Activated CD4-positive, alpha-beta memory T cell treated with anti-CD3 and anti-CD28 coated beads for 36 hours (primary cell): ENCODE measurements at places on chromosomes 6 and 20.

DNA sequence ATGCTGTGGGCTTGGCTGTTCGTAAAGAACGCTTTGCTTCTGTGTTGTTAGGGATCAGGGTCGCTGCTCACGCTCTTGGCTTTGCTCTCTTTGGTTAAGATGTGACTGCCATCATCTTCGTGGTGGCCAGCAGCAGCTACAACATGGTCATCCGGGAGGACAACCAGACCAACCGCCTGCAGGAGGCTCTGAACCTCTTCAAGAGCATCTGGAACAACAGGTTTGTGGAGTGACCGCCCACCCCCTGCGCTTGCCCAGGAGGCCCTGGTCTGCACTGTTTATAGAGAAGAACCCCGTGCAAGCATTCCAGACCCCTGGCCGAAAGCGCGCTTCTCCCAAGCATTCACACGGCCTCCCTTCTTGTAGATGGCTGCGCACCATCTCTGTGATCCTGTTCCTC lies 57.1 kb downstream of the GNAS start:
- DNase-seq: no peak

DNA sequence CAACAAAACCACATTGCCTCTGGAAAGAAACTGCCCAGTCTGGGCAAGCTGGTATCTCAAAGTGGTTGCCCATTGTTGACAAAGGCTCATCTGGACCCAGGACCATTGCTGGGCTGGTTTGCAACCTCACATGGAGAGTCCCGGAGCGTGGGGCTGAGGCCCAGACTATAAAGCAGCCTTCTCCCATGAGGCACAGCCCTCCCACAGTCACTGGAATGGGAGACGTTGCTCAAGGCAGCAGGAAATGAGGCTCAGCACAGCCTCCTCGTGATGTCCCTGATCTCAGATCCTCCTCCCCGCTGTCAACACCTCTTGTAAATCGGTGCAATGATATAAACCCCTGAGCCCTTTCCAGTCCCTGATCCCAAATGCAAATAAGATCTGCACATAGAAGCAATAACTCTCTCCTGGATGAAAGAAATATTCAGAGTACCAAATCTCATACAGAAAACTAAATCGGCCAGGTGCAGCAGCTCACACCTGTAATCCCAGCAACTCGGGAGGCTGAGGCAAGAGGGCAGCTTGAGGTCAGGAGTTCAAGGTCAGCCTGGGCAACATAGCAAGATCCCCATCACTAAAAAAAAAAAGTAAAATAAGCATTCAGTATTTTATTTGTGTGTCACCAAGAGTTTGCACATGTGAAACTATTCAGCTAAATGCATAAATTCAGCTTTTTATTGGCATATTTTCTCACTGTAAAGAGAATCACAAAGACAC lies 103.0 kb upstream of the RREB1 start:
- DNase-seq: no peak

DNA sequence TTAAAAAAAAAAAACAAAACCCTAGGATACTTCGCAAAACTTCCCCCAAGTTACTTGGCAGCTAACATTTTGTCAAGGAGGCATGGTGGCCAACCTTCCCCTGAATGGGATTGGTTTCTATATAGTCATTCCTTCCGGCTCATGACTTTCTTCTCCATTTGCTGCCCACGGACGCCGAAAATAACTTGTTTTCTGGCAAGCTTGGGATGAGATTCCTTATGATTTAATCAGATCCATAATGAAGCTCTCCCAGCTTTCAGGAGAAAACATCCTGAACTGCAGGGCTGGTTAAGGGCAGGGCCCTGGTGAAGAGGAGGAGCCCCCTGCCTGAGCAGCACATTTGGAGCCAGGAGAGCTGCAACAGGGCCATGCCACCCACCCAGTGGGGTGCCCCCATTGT lies 49.9 kb downstream of the PPP1R16B start:
- DNase-seq: no peak

- no peak for DNase-seq
Observed at GRCh38 chr6:37850728-37851285, 31.3 kb downstream of the ZFAND3 start.

GRCh38 chr6:144007478-144008119 lies 460 bp downstream of the PLAGL1 start:
- peak; percentile 12 for DNase-seq

GRCh38 chr20:51763965-51764602 lies 4.1 kb downstream of the ATP9A start:
- DNase-seq: no peak

DNA sequence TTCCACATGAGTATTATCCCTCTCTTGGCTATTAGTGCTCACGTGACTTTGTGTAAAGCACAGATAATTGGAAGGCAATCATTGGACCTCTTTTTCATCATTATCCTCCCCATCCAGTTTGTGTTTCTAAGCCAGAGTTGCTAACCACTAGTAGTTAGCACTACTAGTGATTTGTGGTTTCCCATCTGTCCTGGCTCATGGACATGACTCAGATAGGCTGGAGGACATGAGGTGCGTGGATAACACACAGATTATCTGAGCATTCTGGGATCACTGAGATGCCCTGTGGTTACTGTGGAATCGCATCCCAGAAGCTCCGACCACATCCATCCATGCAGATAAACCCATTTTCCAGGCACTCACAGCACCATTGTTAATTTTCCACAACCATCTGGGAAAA lies 123.8 kb upstream of the NAA20 start:
- no peak for DNase-seq

DNA sequence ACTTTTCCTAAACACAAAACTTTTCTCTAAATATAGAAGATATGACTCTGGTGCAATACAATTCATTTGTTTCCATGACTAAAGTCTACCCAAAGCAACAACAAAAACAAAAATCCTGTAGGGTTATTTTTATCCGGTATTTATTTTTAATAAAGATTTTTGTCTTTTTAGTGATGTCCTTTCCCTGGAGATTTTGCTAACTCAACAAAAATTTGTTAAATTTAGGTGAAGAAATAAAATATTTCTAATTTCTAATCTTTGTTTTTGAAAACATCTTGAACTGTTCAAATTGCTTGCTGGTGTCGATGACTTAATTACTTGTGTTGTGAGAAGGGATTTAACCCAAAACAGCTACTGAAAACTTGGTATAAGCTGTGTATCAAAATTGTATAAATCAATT lies 741.8 kb downstream of the HDGFL1 start:
- no peak for DNase-seq
